ENCODE measurements at places on chromosomes 11 and 22. TPM values are rescaled to one million over a fixed set of nuclear protein-coding genes. Genes with fewer than 3 reads are reported as not detected.

GRCh38 chr22:50443801-50444625, 30.8 kb downstream of the SBF1 start:
- DNase-seq = no peak
- no peak overlapping the region for H3K4me3 ChIP-seq
- peaks cover 17% of the 10 kb centered on the region for H3K27me3 ChIP-seq
- H3K27ac ChIP-seq = peak overlapping the region; percentile 70
- peaks cover 11% of the 10 kb centered on the region for H3K36me3 ChIP-seq

- peak overlapping the region; percentile 44 for H3K27ac ChIP-seq
- no peak overlapping the region for H3K4me3 ChIP-seq
- H3K36me3 ChIP-seq = peaks cover 12% of the 10 kb centered on the region
Observed at GRCh38 chr11:76653674-76654284, 16.8 kb downstream of the LRRC32 start.

- no peaks in the 10 kb centered on the region for H3K27me3 ChIP-seq
- peak overlapping the region; percentile 93 for H3K27ac ChIP-seq
- no peak overlapping the region for H3K4me3 ChIP-seq
- no peaks in the 10 kb centered on the region for H3K36me3 ChIP-seq
- DNase-seq = peak; percentile 33
Observed at GRCh38 chr22:24728790-24729637, 45.5 kb downstream of the PIWIL3 start.

TRPM5 gene
- 0.38 TPM for total RNA-seq

TH gene
- total RNA-seq = not detected

DENND6B gene
- 3.6 TPM for total RNA-seq

DNA sequence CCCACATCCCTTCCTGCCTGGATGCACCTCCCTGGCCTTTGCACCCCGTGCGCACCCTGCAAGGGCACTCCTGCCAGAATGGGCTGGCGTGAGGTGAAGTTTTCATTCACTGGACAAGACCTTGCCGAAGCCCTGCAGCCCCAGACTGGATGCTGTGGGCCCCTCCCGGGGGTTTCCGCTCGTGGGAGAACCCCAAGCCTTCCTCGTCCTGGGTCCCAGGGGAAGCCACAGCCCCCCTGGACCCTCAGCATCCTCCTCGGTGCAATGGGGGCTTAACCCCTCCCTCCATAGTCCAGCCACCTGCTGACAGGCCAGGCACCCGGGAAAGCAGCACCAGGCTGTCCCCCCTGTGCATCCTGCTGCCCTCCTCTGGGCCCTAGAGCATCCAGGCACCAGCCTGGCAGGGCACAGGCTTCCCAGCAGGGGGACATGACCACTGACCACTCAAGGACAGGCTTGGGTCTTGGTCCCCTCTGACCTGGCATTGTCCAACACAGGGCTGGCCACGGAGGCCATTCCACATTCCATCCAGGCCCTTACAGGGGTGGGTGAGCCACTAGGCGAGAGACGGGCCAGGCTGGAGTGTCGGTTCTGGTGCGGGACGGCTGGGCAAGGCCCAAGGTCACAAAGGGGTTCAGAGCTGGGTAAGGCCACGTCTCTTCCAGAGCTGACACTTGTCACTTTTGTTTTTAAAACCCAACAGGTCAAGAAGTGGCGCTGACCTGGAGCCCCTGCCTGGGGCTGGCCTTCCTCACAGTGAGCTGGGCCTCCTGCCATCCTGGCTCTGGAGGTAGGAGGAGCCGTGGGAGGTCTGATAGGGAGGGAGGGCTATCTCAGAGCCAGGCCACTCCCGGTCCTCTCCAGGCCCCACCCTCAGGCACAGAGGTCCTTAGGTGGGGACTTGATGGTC, 41.5 kb upstream of the PPARA start:
- no peaks in the 10 kb centered on the region for H3K4me1 ChIP-seq
- H3K4me3 ChIP-seq = no peak overlapping the region
- no peaks in the 10 kb centered on the region for H3K27me3 ChIP-seq

NXPE2 gene
- total RNA-seq = 0.33 TPM

DNA sequence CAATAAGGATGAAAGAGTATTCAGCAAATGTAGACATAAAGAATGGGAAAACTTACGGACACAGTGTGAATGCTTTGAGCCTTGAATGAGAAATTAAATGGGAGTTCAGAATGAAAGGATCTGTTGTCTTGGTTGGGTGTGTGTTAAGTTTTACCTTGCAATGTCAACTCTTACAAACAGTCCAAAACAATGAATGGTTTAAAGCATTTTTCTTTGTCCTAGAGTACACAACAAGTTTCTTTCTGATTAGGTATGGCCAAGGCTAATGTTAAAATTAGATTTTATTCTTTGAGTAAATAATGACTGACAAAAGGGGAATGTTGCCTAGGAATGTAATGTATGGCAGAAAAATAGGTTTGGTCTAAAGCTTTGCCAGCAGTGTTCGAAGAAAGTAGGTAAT, 2.5 kb downstream of the PTS start:
- no peak overlapping the region for H3K27ac ChIP-seq
- peaks cover 17% of the 10 kb centered on the region for H3K36me3 ChIP-seq
- peaks cover 13% of the 10 kb centered on the region for H3K4me1 ChIP-seq
- peaks cover 3% of the 10 kb centered on the region for H3K27me3 ChIP-seq
- no peak overlapping the region for H3K4me3 ChIP-seq
- DNase-seq = no peak

DNA sequence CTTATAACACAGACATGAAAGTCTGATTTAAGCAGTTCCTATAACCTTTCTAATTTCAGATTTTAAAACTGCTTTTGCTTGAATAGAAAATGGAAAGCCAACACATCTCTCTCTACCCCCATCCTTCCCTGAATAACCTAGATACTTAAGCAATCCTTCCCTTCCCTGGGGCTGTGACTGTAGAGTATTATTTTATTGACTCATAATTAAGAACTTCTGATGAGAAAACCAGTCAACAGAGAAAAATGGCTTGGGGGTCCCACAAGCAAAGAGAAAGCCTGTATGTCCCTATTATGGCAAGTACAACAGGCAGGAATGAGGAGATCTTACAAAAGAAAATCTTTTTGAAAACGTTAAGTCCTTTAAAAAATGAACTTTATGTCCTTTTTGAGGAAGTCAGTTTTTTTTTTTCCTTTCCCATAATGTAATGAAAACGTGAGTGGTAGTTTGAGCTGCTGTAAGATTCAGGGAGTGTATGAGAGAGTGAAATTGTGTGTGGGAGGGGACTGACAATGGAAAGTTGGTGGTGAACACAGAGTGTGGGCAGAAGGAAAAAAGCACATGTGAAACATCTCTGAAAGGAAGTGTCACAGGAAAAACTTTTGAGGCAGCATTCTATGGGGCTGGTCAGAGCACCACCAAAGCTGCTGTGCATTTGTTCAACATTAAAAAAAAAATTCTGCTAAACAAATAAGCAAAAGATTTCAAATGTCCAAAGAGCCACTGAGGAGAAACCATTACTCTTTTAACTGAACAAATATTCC, 154.6 kb downstream of the MAML2 start:
- H3K36me3 ChIP-seq = no peaks in the 10 kb centered on the region
- peak overlapping the region; percentile 38 for H3K27ac ChIP-seq
- no peak for DNase-seq
- H3K4me3 ChIP-seq = peak overlapping the region; percentile 5
- peaks cover 23% of the 10 kb centered on the region for H3K4me1 ChIP-seq
- H3K27me3 ChIP-seq = no peaks in the 10 kb centered on the region

GRCh38 chr22:33871935-33872334, 48.3 kb downstream of the LARGE1 start:
- no peaks in the 10 kb centered on the region for H3K36me3 ChIP-seq
- no peak overlapping the region for H3K4me3 ChIP-seq
- H3K4me1 ChIP-seq = peaks cover 35% of the 10 kb centered on the region
- peaks cover 4% of the 10 kb centered on the region for H3K27me3 ChIP-seq

- DNase-seq = no peak
- no peaks in the 10 kb centered on the region for H3K36me3 ChIP-seq
- H3K27me3 ChIP-seq = no peaks in the 10 kb centered on the region
- H3K27ac ChIP-seq = no peak overlapping the region
Observed at GRCh38 chr11:122601141-122602125, 54.1 kb upstream of the UBASH3B start.

GRCh38 chr11:45546366-45546765, 119.1 kb downstream of the CHST1 start:
- no peak overlapping the region for H3K4me3 ChIP-seq
- H3K27ac ChIP-seq = no peak overlapping the region
- no peaks in the 10 kb centered on the region for H3K36me3 ChIP-seq
- no peak for DNase-seq

DNA sequence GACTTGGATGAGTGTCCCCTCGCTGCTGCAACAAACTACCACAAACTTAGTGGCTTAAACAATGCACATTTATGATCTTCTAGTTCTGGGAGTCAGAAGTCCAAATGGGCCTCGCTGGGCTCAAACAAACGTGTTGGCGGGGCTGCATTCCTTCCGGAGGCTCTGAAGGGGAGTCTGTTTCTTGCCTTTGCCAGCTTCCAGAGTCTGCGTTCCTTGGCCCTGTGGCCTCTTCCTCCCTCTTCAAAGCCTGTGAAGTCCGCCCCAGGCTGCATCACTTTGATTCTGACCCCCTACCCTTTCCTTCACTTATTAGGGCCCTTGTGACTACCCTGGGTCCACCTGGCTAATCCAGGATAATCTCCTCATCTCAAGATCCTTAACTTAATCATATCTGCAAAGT, 80.3 kb upstream of the NECTIN1 start:
- H3K4me3 ChIP-seq = no peak overlapping the region
- peaks cover 5% of the 10 kb centered on the region for H3K27me3 ChIP-seq
- DNase-seq = no peak
- no peaks in the 10 kb centered on the region for H3K4me1 ChIP-seq
- H3K27ac ChIP-seq = no peak overlapping the region

LARGE2 gene
- total RNA-seq = 0.95 TPM

DNA sequence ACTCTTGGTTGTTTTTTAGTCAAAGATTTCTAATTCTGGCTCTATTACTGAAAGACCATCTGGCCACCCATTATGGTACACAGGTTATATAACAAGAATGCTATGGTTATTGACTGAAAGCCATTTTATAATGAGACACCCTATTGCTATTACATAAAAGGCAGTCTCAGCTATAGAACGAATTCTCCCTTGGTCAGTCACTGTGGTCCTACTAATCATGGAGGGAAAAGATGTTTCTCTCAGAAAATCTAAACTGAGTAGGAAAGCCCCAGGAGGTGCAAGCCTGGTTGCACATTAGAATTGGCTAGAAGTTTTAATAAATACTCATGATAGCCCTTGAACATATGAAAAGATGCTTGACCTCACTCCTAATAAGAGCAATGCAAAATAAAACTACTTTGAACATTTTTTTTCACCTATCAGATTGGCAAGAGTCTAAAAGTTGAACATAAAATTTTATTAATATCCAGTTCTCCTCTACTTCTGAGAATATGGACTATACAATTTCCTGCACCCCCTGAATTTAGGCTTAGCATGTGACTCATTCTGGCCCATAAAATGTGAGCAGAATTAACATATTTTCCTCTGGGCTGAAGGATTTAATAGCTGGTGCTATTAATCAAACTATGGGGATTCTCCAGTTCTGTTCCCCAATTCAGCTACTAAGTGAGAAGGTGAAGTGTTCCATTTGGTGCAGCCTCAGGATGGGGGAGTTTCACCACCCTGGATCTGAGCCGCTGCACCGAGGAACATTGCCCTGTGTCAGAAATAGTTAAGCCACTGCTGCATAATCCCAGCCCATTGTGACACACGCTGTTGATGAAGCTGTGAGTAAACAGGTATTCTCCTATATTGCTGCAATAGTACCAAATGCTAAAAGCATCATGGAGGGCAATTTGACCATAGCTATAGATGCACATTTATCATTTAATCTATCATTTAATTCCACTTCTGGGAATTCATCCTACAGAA, 11.5 kb upstream of the CRKL start:
- H3K4me3 ChIP-seq = no peak overlapping the region
- no peaks in the 10 kb centered on the region for H3K27me3 ChIP-seq
- no peaks in the 10 kb centered on the region for H3K4me1 ChIP-seq
- no peak overlapping the region for H3K27ac ChIP-seq
- DNase-seq = no peak
- H3K36me3 ChIP-seq = no peaks in the 10 kb centered on the region

DNA sequence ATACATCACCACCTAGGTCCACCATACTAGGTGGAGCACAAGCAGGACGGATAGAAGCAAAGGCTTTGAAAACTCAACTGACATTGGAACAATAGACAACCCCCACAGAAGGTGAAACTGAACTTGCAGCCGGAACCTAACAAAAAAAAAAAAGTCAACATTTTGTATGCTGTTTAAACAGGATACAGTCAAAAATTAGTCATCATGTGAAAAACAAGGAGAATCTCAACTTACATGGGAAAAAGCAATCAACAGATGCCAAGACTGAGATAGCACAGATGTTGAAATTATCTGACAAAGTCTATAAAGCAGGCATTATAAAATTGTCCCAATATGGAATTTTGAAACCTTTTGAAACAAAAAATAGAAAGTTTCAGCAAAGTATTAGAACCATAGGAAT, 123.8 kb downstream of the RAB38 start:
- H3K27ac ChIP-seq = no peak overlapping the region
- no peak for DNase-seq
- peaks cover 10% of the 10 kb centered on the region for H3K4me1 ChIP-seq
- H3K36me3 ChIP-seq = no peaks in the 10 kb centered on the region

DNA sequence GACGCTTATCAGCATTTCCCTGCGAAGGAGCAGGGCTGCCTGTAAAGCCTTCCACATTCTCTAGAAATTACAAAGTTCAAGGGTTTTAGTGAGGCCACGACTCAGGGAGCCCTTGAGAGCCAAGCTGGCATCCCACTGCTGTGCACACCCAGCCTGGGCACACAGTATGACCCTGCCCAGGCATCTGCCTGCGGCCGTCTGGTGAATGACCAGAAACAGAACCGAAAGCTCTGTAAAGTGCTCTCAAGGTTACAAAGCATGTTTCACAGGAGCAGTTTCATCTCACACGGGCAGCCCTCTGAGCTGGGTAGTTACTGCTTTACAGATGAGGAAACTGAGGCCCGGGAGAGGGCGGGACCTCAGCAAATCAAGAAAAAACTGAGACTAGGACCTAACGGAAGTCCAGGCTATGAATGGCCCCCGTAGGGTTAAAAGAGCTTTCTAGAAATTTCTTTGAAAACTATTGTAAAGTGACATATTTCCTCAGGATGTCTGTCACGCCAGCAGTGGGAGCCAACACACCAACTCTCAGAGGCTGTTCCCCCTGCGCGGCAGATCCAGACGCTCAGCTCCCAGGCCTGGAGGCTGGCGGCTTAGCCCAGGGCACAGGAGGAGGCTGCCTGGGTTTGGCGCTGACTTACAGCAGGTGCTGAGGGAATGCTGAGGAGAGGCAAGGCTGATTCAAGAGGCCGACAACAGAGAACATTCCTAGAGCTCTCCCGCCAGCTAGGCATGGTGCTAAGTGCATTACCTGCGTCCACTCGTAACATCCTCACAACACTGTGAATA, 7.7 kb upstream of the TCF20 start:
- peaks cover 12% of the 10 kb centered on the region for H3K27me3 ChIP-seq
- no peak overlapping the region for H3K27ac ChIP-seq

DNA sequence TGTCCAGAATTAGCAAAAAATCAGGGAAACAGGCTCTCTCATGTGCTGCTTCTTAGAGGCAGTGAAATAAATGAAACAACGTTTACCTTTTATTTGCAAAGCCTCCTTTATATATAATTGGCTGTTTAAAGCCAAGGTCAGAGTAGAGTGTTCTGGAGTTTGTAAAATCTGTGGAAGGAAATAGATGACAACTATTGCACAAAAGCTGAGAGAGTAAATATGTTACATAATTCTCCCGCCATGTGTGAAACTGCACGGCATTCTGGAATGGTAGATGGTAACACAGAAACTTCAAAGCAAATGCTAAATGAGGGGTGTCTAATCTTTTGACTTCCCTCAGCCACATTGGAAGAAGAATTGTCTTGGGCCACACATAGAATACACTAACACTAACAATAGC, 51.5 kb upstream of the FGF3 start:
- no peaks in the 10 kb centered on the region for H3K4me1 ChIP-seq
- no peak overlapping the region for H3K4me3 ChIP-seq
- no peaks in the 10 kb centered on the region for H3K36me3 ChIP-seq
- peaks cover 2% of the 10 kb centered on the region for H3K27me3 ChIP-seq
- DNase-seq = no peak

FLRT1 gene
- total RNA-seq = not detected
